ENCODE measurements at places on chromosomes 1 and 21.

- peaks cover 11% of the 10 kb centered on the region for H3K27me3 ChIP-seq
- no peak overlapping the region for H3K27ac ChIP-seq
- H3K4me1 ChIP-seq: no peaks in the 10 kb centered on the region
- no peak for DNase-seq
- no peaks in the 10 kb centered on the region for H3K36me3 ChIP-seq
Measured at GRCh38 chr1:29828526-29829447, 592.5 kb downstream of the PTPRU start.

GRCh38 chr1:185964946-185965345, 230.8 kb downstream of the HMCN1 start:
- DNase-seq: no peak
- peaks cover 5% of the 10 kb centered on the region for H3K27me3 ChIP-seq
- H3K27ac ChIP-seq: no peak overlapping the region

DNA sequence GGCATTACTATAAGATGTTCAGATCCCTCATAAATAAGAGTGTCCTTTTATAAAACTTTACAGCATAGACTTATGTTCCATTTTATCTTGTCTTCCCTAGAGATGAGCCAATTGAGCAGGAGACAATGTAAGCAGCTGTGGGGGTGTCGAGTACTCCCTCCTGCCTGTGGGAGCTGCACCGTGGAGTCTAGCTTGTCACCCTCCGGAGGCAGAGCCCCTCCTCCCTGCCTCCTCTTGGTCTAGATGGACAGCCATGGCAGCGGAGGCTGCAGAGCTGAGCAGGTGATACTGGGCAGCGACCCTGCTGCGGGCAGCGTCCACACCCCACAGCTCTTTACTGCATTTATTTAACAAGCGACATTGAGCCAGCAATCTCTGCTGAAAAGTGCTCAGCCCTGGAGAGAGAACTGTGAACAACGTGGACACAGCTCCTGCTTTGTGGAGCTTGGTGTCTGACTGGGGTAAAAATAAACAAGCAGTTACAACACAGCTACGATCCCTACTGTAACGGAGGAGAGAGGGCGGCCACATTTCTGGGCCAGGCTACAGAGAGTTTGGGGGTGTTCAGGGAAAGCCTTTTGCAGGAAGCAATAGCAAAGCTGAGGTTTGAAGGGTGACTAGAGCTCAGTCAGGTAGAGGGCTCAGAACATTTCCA, 12.8 kb upstream of the KIF21B start:
- no peaks in the 10 kb centered on the region for H3K27me3 ChIP-seq
- no peaks in the 10 kb centered on the region for H3K36me3 ChIP-seq
- H3K4me3 ChIP-seq: no peak overlapping the region
- H3K4me1 ChIP-seq: no peaks in the 10 kb centered on the region

GRCh38 chr21:46100426-46100825, 2.5 kb downstream of the COL6A2 start:
- no peak for DNase-seq
- peaks cover 23% of the 10 kb centered on the region for H3K36me3 ChIP-seq

DNA sequence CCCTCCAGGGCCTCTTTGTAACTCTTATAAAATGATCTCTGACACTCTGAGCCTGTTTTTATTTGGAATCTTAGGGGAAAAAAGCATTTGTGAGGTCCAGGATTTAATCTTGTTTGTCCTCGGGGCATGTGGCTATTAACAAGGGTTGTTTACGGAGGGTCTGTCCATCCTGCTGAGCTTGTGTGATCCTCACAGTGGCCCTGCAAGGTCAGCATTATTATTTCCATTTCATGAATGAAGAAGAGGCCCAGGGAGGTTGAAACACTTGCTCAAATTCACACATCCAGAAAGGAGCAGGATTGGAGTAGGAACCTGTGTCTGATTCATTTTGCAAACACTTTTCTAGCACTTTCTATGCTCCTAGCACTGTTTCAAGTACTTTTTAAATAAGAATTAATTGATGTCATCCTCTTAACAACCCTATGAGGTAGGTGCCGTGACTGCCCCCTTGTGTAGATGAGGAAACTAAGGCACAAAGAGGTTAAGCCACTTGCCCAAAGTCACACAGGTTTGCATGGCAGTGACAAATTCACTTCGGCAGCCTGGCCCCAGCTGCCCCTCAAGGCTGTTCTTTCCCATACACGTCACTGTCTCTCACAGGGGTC, 178.9 kb downstream of the MIS18A start:
- no peak for DNase-seq
- no peak overlapping the region for H3K27ac ChIP-seq
- H3K4me3 ChIP-seq: no peak overlapping the region
- H3K36me3 ChIP-seq: no peaks in the 10 kb centered on the region

GRCh38 chr1:165852871-165853270, 25.5 kb downstream of the UCK2 start:
- no peak for DNase-seq
- no peak overlapping the region for H3K4me3 ChIP-seq
- peaks cover 1% of the 10 kb centered on the region for H3K27me3 ChIP-seq

DNA sequence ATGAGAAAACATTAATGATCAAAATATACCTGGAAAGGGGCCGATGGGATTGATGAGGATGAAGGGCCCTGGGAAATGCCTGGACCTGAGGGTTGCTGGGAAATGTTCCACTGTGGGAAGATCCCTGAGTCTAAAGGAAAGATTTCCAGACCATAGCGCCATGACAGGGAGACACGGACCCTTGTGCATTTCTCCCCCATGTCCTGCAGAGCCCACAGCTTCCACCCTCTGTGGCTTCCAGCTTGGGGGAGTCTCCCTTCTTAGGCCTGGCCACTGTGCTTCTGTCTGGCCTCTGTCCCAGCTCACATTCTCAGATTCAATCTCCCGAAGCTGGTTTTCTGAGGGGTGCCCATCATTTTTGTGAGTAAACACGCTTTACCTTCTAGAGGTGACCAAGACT, 1.0 kb upstream of the PRAMEF12 start:
- no peaks in the 10 kb centered on the region for H3K4me1 ChIP-seq
- H3K4me3 ChIP-seq: no peak overlapping the region
- no peaks in the 10 kb centered on the region for H3K36me3 ChIP-seq
- no peak overlapping the region for H3K27ac ChIP-seq
- peaks cover 38% of the 10 kb centered on the region for H3K27me3 ChIP-seq

GRCh38 chr1:33149453-33150190, 32.2 kb downstream of the TRIM62 start:
- no peak overlapping the region for H3K4me3 ChIP-seq
- DNase-seq: no peak
- H3K27ac ChIP-seq: no peak overlapping the region
- H3K27me3 ChIP-seq: no peaks in the 10 kb centered on the region

GRCh38 chr1:115874904-115875303, 34.0 kb upstream of the NHLH2 start:
- no peaks in the 10 kb centered on the region for H3K4me1 ChIP-seq
- H3K36me3 ChIP-seq: no peaks in the 10 kb centered on the region
- H3K4me3 ChIP-seq: no peak overlapping the region
- H3K27ac ChIP-seq: no peak overlapping the region

DNA sequence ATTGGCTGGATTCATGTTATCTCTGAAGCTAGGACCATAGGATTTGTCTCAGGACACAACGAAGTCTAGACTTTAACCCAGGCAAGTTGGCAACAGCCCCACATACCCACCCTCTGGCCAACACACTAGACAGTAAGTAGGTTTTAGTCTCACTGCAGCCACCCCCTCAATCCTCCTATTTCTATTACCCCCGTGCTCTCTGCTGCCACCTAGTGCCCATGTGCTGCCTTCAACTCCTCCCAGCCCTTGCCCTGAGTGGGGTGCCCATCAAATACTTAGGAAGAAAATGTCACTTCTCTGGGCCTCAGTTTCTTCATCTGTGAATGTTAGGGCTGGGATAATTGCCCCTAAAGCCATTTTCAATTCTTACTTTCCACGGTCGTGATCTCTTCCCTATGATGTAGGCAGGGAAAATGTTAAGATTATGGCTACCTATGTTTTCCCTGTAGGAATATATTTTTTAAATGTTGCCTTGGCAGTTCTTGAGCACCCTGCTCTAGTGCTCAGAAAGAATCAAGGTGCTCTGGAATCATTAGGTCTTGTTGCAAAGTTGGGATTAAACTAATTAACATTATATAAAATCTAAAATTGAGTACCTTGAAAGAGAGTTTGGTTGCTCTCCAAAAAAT, 213.0 kb downstream of the LMX1A start:
- H3K4me3 ChIP-seq: no peak overlapping the region
- H3K27me3 ChIP-seq: peaks cover 16% of the 10 kb centered on the region
- no peaks in the 10 kb centered on the region for H3K36me3 ChIP-seq
- H3K27ac ChIP-seq: no peak overlapping the region

DNA sequence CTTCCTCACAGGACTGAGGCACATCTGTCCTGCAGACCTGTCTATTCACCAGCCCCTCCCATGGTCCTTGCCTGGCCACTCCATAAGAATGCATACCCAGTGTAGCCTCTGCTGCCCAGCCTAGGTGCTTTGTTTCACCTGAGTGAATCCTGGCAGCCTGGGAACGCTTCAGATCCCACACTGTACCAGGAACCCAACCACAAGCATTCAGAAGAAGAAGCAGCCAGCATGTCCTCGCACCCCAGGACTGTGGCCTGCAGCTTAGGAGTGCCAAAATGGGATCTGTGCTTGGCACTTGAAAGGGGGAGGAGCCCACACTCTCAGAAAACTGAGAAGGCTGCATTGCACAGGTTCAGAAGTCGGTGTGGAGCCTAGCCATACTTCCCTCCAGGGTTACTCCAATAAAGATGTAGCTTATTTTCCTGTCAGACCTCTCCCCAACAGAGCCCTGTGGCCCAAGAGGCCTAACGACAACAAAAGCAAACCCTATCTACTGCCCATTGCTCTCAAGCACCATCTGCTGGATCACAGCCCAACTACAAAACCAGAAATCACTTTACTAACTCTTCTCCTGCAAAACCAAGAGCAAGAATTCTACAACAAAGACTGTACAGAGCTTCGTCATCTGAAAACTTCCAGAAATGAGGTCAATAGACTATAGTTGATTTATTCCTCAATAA, 923.1 kb upstream of the NEGR1 start:
- H3K36me3 ChIP-seq: no peaks in the 10 kb centered on the region
- DNase-seq: no peak
- no peaks in the 10 kb centered on the region for H3K4me1 ChIP-seq
- H3K4me3 ChIP-seq: no peak overlapping the region

- peak overlapping the region; percentile 99 for H3K4me3 ChIP-seq
- no peak for DNase-seq
- H3K27ac ChIP-seq: peak overlapping the region; percentile 96
- H3K36me3 ChIP-seq: peaks cover 9% of the 10 kb centered on the region
- peaks cover 84% of the 10 kb centered on the region for H3K4me1 ChIP-seq
Measured at GRCh38 chr1:89273324-89273778, 691 bp upstream of the GBP5 start.

GRCh38 chr1:65958561-65959350, 166.1 kb downstream of the PDE4B start:
- H3K27ac ChIP-seq: no peak overlapping the region
- no peak for DNase-seq

GRCh38 chr1:220811695-220812094, 25.0 kb downstream of the MTARC1 start:
- peaks cover 54% of the 10 kb centered on the region for H3K27me3 ChIP-seq
- no peak for DNase-seq
- H3K4me3 ChIP-seq: no peak overlapping the region
- H3K27ac ChIP-seq: no peak overlapping the region
- H3K36me3 ChIP-seq: no peaks in the 10 kb centered on the region

- peaks cover 6% of the 10 kb centered on the region for H3K27me3 ChIP-seq
- H3K4me3 ChIP-seq: no peak overlapping the region
- no peak for DNase-seq
- no peaks in the 10 kb centered on the region for H3K4me1 ChIP-seq
- no peak overlapping the region for H3K27ac ChIP-seq
Measured at GRCh38 chr1:53378932-53379661, 51.2 kb upstream of the LRP8 start.

DNA sequence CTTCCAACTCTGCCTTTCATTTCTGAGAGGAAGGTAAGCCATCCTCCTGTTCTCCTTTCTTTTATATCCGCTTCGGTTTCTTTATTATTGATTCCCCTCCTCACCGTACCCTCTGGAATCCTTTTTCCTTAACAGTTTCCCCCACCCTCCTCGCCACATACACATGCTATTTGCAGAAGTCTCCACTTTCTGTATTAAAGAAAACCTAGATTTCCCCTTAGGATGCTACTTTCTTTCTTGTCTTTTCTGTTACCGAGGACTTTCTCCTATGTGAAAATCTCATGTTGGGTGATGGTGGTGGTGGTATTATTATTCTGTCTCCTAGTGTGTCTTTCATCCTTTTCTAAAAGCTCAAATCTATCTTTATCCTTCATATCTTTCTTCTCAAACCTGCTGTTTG, 62.3 kb downstream of the AK4 start:
- H3K4me1 ChIP-seq: no peaks in the 10 kb centered on the region
- no peaks in the 10 kb centered on the region for H3K36me3 ChIP-seq
- DNase-seq: no peak
- no peak overlapping the region for H3K4me3 ChIP-seq
